ENCODE measurements at places on chromosomes 7 and 10.

- DNase-seq: no peak
Observed at GRCh38 chr7:103120362-103120761, 28.5 kb downstream of the NAPEPLD start.

- no peak for DNase-seq
Observed at GRCh38 chr10:11884706-11885423, 61.7 kb downstream of the PROSER2 start.

GRCh38 chr10:49610114-49610457, at the start of gene SLC18A3:
Gene SLC18A3, plus strand, starts transcription at chr10:49610310. Its CDS starts 431 bp downstream, at chr10:49610741.
- DNase-seq: no peak

- no peak for DNase-seq
Observed at GRCh38 chr10:50544857-50545429, 78.8 kb downstream of the SGMS1 start.

DNA sequence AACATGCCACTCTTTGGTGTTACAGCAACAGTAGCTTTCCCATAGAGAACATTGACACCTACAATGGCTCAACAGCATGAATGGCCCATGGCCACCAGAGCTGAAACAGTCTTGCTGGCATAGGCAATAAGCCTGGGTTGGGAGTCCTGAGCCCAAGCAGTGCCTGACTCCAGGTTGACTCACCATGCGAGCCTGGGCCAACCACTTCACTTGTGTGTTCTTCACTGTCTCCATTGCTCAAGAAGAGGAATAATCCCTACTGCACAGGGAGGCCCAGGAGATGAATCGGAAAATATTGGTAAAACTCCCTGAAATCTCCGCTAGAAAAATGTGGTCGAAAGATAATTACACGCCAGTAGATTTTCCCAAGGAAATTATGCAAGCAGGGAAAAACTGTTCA, 89.2 kb upstream of the INHBA start:
- DNase-seq: no peak

GRCh38 chr7:127978421-127978820, 52.8 kb downstream of the LRRC4 start:
- DNase-seq: no peak

GRCh38 chr7:47204709-47205108, 377.2 kb downstream of the TNS3 start:
- no peak for DNase-seq

GRCh38 chr10:117677239-117677638, 134.7 kb downstream of the EMX2 start:
- no peak for DNase-seq

GRCh38 chr10:1424648-1425047, 312.7 kb downstream of the ADARB2 start:
- DNase-seq: no peak

DNA sequence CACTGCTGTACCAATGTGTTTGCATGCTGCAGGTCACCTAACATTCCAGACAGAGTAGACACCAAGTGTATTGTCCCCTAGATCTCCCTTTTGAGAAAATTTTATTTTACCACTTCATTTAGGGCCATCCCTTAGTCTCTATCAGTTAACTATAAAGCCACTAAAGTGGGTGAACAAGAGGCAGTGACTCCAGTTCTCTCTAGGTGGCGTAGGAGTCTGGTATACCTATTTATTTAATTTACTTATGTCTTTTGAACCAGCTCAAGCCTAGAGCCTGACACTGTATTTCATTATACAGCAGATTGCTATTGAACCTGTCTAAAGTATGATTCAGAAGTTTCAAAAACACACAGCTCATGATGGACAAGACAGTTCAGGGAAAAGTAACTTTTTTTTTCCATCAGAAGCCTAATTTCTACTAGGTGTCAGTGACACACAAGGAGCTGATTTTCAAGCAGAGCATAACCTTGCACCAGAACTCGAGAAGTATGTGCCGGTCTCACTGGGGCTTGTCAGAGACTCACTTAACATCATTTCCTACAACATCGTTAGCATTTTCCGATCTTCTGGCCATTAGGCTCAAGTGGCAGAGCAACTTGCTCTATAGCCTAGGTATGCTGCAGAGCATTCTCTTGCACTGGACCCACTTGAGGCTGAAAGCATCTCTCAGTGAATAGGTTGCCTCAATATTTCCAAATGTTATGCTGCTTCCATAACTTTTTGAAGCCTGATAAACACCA, 175.4 kb downstream of the CDC14C start:
- DNase-seq: no peak

DNA sequence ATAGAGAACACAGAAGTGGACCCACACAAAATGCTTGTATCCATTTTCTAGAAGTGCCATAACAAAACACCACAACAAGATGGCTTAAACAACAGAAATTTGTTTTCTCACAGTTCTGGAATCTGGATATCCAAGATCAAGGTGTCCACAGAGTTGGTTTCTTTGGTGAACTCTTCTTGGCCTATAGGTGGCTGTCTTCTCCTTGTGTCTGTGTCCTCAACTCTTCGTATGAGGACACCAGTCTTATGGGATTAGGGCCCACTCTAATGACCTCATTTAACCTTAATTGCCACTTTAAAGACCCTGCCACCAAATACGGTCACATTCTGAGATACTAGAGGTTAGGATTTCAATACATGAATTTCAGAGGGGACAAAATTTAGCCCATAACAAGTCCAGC, 30.8 kb upstream of the C10orf71 start:
- DNase-seq: no peak

GRCh38 chr10:73248259-73248724, 1.2 kb upstream of the DNAJC9 start:
- DNase-seq: no peak

GRCh38 chr7:1920266-1920681, 250.2 kb downstream of the ELFN1 start:
- no peak for DNase-seq

DNA sequence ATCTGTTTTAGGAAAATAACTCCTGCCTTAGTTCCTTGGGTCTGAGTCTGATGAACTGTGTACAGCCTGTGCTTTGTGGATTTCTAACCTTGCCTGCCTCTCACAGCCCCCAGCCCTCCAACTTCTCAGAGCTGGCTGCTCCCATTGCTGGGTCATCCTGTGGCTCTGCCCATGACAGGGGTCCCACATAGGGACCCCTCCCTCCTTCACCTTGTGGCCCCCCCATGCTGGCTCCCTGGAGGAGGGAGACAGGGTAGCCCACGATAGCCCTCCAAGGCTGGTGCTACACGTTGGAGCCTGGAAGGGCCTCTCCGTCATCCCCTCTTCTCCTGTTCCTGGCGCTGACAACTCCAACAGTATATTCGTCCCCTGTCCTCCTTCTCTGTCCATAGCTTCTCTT, 2.8 kb upstream of the DENND2A start:
- no peak for DNase-seq

DNA sequence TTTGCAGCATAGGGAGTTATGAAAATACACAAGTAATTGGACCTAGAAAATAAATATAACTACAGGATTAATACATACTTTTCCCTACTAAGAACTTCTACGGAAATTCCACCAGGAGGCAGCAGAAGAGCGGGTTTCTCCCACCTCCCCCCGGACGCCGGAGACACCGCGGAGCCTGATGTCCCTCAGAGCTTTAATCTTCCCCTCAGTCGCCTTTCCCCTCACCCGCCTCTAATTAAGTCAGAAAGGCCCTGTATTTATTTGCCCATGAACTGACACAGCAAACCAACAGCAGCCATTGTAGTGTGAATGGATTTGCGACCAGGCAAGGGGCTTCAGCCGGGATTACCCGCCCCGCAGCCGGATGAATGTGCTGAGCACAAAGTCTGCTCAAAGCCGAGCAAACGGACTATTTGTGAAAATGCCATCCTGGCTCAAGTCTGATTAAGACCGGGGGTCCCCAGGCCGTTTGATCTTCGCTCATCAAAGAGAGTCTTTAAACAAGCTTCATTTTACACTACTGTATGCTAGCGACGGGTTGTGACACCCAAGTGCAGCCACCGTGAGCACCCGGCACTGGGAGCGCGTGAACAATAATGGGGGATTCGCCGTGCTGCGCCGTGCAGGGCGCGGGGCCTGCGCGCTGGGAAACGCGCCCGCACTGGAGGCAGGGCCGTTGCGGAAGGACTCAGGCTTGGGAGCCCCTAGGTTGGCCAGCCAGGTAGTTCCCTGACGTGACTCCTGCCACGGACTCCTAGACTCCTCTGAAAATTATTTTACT, 5.6 kb upstream of the DKK1 start:
- no peak for DNase-seq

GRCh38 chr10:7908541-7909210, 90.4 kb downstream of the TAF3 start:
- no peak for DNase-seq

GRCh38 chr7:3461923-3462322, 160.9 kb downstream of the SDK1 start:
- peak; percentile 21 for DNase-seq

- DNase-seq: no peak
Observed at GRCh38 chr10:6610647-6611046, 30.6 kb upstream of the PRKCQ start.

DNA sequence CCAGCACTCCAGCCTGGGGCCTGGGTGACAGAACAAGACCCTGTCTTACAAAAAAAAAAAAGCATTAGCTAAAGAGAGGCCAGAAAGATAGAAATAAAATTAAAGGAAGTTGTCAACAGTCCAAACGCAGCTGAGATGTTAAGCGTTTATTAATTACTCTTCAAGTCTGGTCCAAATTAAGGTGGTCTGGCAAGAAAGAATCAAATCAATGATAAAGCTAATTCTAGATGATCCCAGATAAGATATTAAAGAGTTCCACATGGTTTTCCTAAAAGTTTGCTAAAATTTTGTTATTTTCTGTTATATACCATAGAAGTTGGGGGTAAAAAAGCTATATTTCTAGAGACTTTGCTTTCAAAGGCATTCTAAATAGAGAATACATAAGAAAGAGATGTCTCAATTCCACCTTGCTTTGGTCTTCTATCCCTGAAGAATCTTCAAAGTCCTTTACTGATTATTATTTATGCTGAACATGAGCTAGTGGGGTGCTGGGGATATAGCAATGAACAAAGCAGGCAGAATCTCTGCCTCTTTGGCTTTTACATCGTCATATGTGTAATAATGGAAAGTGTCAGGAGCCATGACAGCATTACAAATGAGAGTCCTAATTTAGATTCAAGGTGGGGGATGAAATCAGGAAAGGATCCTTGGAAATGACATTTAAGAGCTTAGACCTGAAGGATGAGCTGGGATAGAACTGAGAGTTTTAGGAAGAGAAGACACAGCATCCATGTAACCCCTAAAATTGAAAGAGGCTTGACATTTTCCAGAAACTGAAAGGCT, 23.4 kb downstream of the FRA10AC1 start:
- DNase-seq: no peak

- no peak for DNase-seq
Observed at GRCh38 chr7:127504715-127505114, 80.7 kb downstream of the GCC1 start.

DNA sequence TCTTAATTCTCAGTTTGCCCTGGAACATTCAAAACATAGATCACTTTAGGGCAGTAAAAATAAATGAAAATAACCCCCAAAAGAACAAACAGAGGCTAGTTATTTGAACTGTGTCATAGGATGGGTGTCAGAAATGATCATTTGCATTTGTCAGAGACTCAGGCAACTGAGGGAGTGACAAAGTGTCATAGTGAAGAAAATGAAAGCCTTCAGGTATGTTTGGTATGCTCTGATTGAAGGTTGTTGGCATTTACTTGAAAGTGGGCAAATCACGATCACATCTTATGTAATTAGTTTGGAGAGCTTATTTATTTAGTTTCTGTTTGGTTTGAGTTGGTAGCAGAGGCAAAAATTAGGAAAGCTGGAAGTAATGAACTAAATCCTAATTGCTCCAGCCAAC, 880.9 kb downstream of the ANKRD7 start:
- no peak for DNase-seq

DNA sequence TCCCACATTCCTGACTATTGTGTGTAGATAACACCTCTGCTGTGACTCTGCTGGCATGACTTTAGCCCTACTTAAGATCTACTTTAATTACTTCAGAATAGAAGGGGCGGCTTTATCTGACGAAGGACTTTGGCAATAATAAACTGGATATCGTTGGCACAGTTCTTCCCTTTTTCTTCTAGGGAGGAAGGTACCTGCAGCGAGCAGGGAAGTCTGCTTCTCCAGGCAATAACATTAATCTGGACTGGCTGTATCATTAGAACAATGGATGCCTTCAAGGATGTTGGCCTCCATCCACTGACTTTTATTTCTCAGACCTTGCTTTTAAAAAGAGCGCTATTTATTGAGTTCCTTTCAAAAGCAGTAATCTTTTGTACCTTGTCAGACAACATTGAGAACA, 172.6 kb upstream of the THSD7A start:
- no peak for DNase-seq

DNA sequence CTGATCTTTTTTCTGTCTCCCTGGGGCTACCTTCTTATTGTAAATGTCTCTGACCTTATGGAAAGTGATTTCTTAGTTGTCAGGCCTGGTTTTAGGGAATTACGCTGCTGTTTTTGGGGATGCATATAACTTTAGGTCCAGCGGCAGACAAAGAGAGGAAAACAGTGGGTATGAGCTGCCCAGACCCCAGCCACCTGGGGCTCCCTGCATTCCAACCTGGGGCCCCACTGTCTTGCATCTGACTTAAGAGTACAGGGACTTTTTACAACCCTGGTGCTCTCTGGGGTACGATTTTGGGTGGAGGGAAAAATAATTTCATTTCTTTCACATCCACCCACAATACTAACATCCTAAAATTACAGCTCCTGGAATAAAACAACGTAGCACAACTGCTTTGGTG, 119.4 kb downstream of the PRPF18 start:
- no peak for DNase-seq
